Forelimb muscle (tissue), 1 donor: ENCODE measurements at places on chromosomes 5 and 9. TPM values are rescaled to one million over a fixed set of nuclear protein-coding genes. Genes with fewer than 3 reads are reported as not detected.

Gene PCDHB3
- 1.6 TPM for polyA plus RNA-seq

Gene CER1
- polyA plus RNA-seq: 0.46 TPM

Gene ZNF346
- polyA plus RNA-seq: 15.9 TPM

Gene UIMC1
- 25.4 TPM for polyA plus RNA-seq

Gene APBA1
- polyA plus RNA-seq: 5.3 TPM

Gene BAAT
- 1.7 TPM for polyA plus RNA-seq

Gene CBY3
- polyA plus RNA-seq: 0.37 TPM

Gene ROPN1L
- polyA plus RNA-seq: not detected

Gene CORO2A
- polyA plus RNA-seq: 0.32 TPM

Gene CCL21
- polyA plus RNA-seq: 9.2 TPM

Gene SMIM3
- polyA plus RNA-seq: 7.0 TPM

Gene ZBTB34
- polyA plus RNA-seq: 10.1 TPM

Gene PDGFRB
- polyA plus RNA-seq: 115 TPM

Gene ABCA2
- 16.5 TPM for polyA plus RNA-seq

Gene MCC
- polyA plus RNA-seq: 15.1 TPM

Gene LEAP2
- 2.2 TPM for polyA plus RNA-seq

Gene COX7C
- polyA plus RNA-seq: 887 TPM

Gene SELENOP
- 98.3 TPM for polyA plus RNA-seq

Gene CREB3
- 23.5 TPM for polyA plus RNA-seq

Gene ECSCR
- polyA plus RNA-seq: 29.8 TPM

Gene IRX2
- polyA plus RNA-seq: 0.13 TPM

Gene OCLN
- polyA plus RNA-seq: 1.6 TPM

Gene PPIC
- polyA plus RNA-seq: 28.0 TPM

Gene FBP2
- polyA plus RNA-seq: 91.5 TPM

Gene CAPSL
- polyA plus RNA-seq: not detected

Gene PANK3
- polyA plus RNA-seq: 41.5 TPM

Gene GZMA
- polyA plus RNA-seq: 0.67 TPM

Gene TERT
- not detected for polyA plus RNA-seq

Gene OTULINL
- polyA plus RNA-seq: 2.7 TPM

Gene ECM2
- polyA plus RNA-seq: 26.4 TPM

Gene ZNF454
- polyA plus RNA-seq: 3.7 TPM
